ENCODE measurements at places on chromosomes 5 and 9.

DNA sequence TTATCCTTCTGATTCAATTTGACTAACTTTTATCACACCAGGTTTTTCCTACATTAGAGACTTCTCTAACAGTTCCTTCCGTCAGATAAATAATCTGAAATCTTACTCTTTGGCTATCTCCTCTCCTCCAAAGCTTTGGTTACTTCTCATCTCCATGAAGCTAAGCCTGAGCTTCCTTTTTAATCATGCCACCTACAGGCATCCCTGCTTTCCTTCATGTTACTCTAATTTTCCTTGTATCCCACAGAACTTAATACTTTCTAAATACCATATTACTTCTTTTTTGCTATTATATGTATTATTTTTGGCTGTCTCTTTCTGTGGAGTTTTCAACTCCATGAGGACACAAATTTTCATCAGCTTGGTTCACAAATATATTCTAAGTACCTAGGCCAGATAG lies 49.7 kb downstream of the C9 start:
- DNase-seq = no peak

GRCh38 chr5:76365561-76365960 lies 37.5 kb upstream of the IQGAP2 start:
- no peak for DNase-seq

DNA sequence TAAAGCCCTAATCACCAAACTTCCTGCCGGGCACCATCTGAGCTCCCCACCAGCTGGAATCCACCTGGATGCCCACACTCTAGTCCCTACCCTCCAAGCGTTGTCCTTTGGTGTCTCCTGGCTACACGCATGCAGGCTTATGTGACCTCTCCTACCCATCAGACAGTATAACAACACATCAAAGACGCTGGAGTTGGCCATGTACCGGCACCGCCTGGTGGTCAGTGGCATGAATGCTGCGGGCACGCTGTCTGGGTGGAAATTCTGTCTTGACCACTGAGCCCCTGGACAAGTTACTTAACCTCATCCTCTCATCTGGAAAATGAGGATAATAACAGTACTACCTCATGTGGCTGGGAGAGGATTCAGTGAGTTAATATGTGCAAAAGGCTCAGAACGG lies 23.4 kb upstream of the CORO2A start:
- DNase-seq = no peak

- DNase-seq = no peak
Measured at GRCh38 chr5:61177716-61178115, 15.4 kb upstream of the SMIM15 start.

GRCh38 chr9:114317665-114318357 lies 5.1 kb upstream of the ORM1 start:
- peak; percentile 34 for DNase-seq

DNA sequence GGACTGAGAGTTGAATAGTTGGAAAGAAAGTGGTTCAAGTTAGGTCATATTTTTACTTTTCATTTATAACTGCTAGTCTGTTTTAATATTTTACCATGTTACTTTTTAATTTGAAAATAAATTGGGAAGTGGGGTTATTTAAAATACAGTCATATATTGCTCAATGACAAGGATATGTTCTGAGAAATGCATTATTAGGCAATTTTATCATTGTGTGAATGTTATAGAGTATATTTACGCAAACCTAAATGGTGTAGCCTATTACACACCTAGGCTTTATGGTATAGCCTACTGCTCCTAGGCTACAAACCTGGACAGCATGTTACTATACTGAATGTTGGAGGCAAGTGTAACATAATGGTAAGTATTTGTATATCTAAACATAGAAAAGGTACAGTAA lies 5.2 kb downstream of the CCDC152 start:
- no peak for DNase-seq

GRCh38 chr5:54558362-54558761 lies 40.8 kb downstream of the SNX18 start:
- no peak for DNase-seq

- DNase-seq = peak; percentile 78
Measured at GRCh38 chr9:86948074-86948929, 996 bp upstream of the GAS1 start.

DNA sequence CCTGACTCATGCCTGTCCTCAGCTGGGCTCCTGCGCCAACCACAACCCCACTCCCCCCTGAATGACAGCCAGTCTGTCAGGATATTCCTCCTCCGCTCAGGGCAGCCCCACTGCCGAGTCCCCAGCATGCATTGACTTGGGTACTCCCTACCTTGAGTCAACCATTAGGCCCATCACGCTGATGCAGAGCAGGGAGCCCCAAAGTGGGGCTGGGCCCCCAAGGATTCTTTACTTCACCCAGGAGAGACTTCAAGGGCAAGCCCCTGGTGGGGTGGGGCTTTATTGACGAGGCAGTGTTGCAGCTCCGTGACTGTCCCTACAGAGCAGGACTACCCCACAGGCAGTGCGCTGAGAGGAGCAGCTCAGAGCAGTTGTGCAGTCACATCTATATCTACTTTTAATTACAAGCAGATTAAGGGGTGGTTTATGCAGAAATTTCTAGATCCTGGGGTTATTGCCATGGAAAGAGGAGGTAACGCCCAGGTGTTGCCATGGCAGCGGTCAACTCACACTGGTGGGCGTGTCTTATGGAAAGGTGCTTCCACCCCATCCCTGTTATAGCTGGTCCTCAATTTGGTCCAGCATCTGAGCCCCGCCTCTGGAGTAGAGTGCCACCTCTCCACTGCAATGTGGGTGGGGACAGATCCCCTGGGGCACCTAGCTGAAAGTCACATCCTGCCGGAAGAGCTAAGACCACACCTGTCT lies 32.1 kb upstream of the FCN1 start:
- no peak for DNase-seq

GRCh38 chr5:132429463-132430440 lies 60.2 kb downstream of the SLC22A5 start:
- DNase-seq = no peak

All from activated CD4-positive, alpha-beta T cell treated with anti-CD3 and anti-CD28 coated beads, Interleukin-10, Interleukin-2, amounts not matched to agents 100 ng/mL and 50 ng/mL, durations not matched to agents 16 hours and 8 hours (primary cell).